ENCODE measurements at places on chromosomes 11 and 22.

DNA sequence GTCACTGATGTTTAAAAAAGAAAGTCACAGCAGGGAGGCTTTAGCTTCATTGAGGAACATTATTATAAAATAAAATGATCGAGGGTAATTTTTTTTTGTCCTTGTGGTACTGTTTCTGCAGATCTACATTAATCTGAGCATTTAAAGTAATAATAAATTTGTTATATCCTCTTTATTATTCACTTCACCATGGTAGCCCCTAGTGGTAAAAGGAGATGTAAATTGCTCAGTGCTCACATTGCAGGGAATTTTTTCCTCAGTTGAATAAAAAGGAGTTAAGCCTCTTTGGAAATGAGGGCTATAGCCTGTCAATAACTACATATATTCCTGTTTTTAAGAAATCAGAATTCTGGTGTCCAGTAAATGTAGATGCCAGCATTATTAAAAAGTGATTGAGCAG lies 99.7 kb upstream of the VPREB1 start:
- DNase-seq, result no peak

- no peak for DNase-seq
Observed at GRCh38 chr11:44899959-44900358, 50.7 kb downstream of the TP53I11 start.

DNA sequence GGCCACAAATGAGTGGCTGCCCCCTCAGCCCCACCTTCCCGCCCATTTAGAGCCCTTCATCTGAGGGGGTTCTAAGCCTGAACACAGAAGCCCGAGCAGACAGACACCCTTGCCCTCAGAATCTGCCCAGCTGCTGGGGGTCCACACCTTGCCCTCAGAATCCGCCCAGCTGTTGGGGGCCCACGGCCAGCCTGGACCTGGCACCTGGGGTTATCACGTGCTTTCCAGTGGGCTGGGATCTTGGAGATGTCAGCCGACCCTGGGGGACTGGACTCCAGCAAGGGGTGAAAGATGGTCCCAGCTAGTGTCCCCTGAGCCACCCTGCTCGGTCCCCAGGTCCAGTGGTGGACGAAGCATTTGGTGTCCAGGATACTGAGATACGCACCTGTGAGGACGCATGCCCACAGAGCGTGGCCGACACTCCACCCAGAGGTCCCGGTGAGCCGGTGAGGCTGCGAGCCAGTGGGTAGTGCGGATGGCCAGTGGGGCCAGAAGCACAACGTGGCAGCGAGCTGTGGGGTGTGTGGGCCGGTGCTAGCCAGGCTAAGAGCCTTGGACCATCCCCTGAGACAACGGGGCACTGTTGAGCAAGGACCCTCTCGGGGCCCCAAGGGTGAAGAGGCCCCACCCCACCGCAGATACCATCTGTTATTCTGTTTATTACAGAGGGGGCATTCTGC lies 3.1 kb upstream of the CTSD start:
- no peak for DNase-seq

GRCh38 chr11:86447763-86448480 lies 73.2 kb downstream of the CCDC81 start:
- DNase-seq, result no peak

GRCh38 chr11:106821291-106821690 lies 197.0 kb downstream of the GUCY1A2 start:
- DNase-seq, result no peak

DNA sequence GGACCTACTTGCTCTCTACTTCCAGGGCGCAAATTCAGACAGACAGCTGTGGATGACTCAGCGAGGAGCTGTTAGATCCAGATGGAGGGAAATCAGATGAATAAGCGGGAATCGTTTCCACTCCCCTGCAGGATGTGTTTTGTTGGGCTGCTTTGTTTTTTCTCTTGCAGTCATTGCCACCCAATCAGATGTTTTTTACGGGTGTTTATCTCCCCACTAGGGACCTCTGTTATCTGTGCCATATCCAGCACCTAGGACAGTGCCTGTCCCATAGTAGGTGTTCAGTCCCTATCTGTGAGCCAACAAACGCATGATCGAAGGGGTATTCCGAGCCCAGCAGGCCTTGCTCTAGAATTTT lies 51.1 kb upstream of the PARVG start:
- DNase-seq, result no peak

- DNase-seq, result no peak
Observed at GRCh38 chr11:20315800-20316199, 47.7 kb upstream of the HTATIP2 start.

- no peak for DNase-seq
Observed at GRCh38 chr11:117849781-117850414, 25.4 kb upstream of the FXYD2 start.

GRCh38 chr11:70016666-70017367 lies 61.3 kb upstream of the ANO1 start:
- no peak for DNase-seq

DNA sequence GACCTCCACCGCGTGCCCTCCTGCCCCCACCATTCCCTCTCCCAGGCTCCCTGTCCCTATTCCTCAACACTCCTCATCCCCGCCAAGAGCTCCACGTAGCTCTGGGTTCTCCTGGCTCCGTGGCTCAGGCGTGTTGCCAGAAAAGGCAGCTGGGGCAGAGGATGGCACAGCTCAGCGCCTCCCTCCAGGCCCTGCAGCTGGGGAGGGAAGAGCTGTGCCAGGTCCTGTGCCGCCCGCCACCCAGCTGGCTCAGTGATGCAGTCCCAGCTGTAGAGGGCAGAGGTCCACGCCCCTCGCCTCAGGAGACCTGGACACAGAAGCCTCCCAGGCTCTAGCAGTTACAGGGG lies 4.2 kb downstream of the ARHGAP1 start:
- DNase-seq, result no peak

- no peak for DNase-seq
Observed at GRCh38 chr11:64252003-64252872, 908 bp downstream of the PLCB3 start.

Measured in stimulated activated CD4-positive, alpha-beta T cell treated with anti-CD3 and anti-CD28 coated beads, Interleukin-1b, Interleukin-23, amount 100 ng/mL, for 1 hour (primary cell).